ENCODE measurements at places on chromosomes 7 and 10.
A peak's percentile ranks its signal among the peaks of the same experiment; 100 is the strongest.

DNA sequence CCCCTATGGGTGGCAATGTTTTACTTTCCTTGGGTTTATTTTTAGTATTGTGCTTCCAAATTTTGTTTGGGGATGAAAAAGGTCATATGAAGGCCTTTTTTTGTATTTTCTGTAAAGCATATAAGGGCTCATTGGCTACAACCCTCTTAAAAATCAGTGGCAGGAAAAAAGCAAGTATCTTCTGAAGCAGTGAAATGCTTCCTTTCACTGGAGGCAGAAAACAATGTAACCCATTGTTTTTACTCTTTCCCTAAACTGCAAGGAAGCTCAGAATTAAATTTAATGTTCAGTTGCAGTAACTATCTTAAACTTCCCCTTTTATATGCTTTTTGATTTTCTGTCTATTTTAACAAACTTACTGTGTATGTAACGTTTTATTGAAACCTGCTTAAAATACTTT is 148.7 kb upstream of the LYZL1 start:
- no peak for DNase-seq

DNA sequence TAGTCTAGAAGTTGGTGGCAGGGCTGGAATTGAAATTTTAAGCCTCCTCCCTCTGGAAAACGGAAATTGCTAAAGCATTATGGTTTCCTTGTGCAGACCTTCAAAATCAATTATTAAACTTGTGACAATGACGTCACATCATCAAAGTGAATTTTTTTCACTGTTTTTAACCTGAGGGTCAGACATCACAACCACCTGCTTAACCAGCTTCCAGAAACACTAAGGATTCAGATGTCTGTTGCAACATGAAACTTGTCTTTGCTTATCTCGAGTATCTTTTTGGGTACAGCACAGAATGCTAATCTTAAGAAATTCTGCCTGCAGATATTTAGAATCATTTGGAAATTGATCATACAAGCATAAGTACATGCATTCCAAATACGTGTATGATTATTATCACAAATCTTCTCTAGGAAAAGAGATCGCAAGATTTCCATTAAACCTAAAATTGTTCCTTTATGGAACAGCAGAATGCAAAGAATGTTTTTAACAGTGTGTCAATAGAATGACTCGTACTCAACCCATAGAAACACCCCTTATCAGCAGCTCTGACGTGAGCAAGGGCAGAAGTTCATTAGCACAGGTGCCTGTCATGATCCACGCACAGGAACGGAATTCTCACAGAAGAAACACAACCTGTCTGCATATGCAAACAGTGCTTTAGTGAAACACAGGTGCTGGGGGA is 4.1 kb upstream of the GTPBP4 start:
- DNase-seq: no peak

DNA sequence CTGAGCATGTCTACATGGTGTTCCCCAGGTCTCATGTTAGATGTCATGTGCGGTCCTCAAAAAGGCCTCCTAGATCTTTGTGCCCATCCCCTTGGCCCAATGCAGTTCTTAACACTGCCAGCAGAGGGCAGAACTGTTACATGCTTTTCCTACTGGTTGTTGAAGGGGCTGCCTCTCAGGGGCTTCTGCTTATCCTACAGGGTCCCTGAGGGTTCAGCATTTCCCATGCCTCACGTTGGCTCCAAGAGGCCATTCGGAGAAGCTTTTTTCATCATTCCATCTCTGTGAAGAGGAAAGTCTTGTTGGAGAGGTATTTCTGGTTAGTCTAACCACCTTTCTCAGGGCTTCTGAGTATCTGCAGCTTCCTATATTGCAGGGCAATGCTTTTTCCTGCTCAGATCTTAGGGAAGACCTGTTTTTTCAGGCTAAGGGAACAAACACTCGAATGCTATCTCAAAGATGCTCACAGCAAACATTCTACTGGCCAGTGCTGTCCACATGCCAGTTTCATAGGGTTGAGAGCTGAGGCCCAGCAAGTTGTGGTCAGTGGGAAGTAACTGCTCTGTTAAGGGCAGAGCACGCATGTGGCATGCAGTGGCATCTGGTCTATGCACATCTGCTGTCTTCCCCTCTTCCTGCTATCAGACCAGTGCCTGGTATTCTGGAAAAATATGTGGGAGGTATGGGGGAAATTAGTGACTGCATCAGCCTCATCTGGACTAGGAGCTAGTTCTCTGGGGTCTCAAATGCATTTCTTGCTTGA is 31.5 kb downstream of the MBL2 start:
- no peak for DNase-seq

- DNase-seq: no peak
Measured at GRCh38 chr10:103231047-103231551, 14.6 kb upstream of the RPEL1 start.

GRCh38 chr7:131354390-131354789 is 26.7 kb downstream of the MKLN1 start:
- DNase-seq: no peak

DNA sequence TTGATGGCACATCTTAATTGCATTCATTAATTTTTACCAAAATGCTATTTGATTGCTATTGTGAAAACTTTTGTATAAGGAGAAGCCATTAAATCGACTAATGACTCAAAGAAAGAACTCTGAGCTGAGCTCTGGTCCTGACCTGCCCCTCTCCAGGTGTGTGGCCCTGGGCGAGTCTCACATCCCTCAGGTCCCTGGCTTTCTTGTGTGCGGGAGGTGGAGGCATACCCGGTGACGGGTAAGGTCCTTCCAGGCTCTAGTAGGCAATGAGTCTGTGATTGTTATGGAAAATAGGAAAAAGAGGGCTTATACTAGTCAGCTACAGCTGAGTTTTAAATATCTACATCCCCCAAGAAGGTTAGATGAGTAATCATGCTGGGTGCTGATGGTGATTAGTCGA is 248.1 kb downstream of the GATA3 start:
- DNase-seq: no peak

DNA sequence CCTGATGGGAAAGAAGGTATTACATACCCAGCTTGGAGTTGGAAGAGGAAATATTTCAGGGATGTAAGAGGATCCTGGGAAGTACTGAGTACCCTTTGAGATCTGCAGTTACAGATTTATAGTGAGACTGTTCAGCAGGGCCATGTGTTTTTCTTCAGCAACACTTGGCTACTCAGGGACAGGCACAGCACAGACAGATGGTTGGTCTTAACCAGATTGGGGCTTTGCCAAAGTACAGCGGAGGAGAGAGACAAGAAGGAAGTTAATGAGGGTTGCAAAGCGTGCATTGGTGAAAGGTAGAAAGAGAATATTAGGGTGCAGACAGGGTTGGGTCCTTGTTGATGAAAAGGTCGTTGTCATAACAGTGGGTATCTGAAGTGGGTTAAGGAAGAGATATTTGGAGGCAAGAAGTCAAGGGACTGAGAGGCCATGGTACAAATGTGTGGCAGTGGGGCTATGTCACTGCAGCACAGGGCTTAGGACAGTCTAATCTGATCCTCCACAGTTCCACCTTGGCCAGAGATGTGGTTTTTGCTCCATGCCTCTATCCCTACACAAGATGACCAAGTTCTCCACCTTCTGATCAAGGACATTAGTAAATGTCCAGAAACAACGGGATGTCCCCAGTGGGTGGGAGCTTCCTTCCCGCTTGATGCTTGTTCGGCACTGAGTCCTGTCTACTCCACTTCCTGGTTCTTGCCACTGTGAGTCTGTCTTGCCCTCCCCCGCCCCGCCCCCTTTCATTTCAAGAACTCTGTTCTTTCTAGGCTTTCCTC is 18.9 kb upstream of the DNAJC1 start:
- DNase-seq: peak; percentile 63

All from CD4-positive, alpha-beta T cell treated with Interleukin-6 at 100 ng/mL for 8 hours (primary cell).